NCI-H446 (cell line): ENCODE measurements at places on chromosomes 2 and 18.
A peak's percentile ranks its signal among the peaks of the same experiment; 100 is the strongest.

- DNase-seq: no peak
Measured at GRCh38 chr2:224195925-224196571, 157.0 kb upstream of the SERPINE2 start.

GRCh38 chr2:7419186-7419585 is 502.0 kb downstream of the RNF144A start:
- DNase-seq: no peak

DNA sequence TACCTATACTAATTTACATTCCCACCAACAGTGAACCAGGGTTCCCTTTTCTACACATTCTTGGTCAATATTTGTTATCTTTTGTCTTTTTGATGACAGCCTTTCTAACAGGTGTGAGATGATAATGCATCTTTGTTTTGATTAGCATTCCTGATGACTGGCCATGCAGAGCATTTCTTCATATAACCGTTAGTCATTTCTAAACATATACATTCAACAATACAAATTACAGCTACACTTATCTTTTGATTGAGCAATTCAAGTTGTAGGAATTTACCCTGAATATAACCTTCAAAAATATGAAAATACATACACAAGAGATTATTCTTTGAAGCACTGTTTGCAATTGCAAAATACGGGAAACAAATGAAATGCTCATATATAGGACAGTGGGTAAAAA is 94.9 kb downstream of the TMEM131 start:
- DNase-seq: no peak

DNA sequence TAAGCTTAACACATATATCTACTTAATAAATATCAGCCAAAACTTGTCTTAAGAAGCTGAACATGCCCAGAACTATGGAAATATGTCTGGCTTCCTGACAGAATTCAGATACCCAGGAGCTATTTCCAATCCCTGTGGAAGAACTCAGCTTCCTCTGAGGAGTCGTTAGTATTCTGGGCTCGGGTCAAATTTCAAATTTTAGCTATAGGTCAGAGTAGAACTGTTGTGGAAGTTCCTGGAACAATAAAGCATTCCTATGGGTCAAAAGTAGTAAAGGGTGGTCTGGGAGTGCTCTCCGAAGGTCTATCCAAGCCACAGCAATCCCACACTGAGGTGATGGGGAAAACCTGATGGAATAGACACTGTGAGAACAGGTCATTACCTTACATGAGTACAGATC is 342.7 kb upstream of the CHST9 start:
- DNase-seq: no peak

DNA sequence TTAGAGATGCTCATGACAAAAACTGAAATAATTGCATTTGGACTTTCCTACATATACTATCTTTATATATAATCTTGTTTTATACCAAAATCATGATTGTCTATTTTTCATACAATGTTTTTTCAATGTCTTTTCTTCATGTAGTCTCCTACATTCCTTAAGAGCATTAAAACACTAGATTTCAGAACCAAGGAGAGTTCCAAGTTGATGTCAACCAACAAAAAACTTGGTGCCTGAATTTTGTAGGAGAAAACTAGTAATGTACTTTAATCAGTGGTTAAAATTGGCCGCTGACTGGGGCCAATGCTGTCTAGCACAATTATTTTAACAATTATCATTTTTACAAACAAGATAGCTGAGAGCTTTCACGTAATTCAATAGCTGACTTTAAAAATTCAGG is 678.8 kb downstream of the DCC start:
- no peak for DNase-seq

DNA sequence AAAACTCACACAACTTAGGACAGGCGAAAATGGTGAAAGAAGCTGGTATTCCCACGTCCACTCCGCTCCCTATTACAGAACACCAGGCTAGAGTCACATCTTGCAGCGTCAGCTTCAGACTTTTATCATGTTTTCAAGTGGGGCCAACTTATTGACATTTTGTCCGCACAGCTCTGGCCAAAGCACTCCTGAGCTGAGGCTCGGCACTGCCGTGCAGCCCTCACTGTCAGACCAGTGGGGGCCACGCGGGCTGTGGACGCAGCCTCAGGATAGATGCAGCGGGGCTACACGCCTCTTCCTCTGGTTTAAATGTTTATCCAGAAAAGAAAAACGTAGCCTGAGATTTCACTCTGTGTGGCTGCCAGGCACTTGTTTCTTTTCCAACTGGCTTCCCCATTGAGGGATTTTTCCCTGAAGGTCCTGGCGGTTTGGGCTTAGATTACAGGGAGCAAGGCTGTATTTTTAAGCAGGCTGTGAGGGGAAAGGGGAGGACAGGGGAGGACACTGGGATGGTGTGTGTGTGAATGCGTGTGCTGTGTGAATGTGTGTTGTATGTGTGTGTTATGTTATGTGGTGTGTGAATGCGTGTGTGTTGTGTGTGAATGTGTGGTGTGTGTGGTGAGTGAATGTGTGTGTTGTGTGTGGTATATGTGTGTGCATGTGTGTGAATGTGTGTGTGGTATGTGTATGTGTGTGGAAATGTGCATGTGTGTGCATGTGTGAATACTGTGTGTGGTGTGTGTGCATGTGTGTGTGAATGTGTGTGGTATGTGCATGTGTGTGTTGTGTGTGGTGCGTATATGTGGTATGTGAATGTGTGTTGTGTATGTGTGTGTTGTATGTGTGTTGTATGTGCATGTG is 267.6 kb downstream of the DCDC2C start:
- DNase-seq: no peak

- no peak for DNase-seq
Measured at GRCh38 chr2:179049546-179050311, at the start of gene CCDC141. CCDC141 (minus strand) TSS chr2:179050137; CDS start chr2:179049941, 196 bp downstream.

DNA sequence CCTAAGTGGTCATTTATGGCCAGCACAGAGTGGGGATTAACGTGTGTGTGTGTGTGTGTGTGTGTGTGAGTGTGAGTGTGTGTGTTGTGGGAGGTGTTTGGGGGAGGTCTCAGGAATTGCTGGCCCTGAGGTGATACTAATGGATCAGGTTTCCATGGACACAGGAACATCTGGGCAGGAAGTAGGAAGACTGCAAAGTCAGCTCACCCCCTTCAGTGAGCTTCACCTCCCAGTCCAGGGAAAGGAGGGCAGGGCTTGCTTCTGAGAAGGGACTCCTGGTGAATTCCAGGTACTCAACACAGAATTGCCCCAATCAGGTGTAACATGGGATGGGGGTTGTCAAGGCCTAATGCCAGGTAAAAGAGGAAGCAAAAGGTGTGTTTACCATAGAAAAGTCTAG is 30.3 kb upstream of the IL1R1 start:
- no peak for DNase-seq

DNA sequence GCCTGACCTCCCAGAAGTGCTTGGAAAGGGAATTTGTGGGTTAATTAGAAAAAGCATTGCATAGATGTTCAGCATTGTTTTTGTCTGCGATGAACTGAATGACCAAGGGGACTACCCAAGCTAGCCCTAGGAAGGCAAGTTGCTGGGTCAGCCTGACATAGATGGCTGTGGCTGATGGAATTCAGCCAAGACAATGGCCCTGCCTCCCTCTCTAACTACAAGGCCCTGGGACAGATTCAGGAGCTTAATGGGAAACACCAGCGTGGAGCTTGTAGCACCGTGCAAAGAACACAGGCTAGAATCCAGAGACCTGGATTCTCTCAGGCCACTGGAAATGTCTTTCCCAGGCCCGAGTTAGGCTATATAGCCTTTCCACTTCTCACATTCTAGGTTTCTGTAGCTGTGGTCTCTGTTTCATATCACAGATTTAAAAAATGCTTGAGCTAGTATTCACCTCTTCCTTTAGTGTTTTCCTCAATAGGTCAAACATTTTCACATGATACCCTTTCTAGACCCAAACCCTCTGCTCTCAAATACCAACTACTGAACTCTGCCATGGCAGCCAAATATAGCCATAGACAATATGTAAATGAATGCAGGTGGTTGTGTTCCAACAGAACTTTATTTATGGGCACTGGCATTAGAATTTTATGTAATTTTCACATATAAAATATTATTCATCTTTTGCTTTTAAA is 294.3 kb upstream of the MEX3C start:
- DNase-seq: no peak

GRCh38 chr2:207138627-207139297 is 27.0 kb downstream of the KLF7 start:
- no peak for DNase-seq

GRCh38 chr18:12934454-12935071 is 13.2 kb upstream of the SEH1L start:
- DNase-seq: peak; percentile 77

- DNase-seq: no peak
Measured at GRCh38 chr2:60570251-60570650, 16.8 kb upstream of the BCL11A start.

DNA sequence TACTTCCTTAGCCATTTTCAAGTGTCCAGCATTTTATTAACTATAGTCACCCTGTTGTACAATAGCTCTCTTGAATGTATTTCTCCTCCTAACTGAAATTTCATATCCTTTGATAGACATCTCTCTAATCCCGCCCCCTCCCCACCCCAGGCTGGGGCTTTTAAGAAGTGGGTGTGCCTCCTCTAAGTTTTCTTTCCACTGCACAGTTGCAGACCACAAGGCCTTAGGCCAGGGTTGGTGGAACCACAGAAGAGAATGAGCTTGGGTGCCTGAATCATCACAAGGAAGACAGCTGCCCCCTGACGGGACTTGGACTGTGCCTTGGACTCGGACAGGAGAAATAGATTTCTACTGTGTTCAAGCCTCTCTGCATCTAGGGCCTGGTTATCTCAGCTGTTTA is 193.4 kb downstream of the HAUS1 start:
- no peak for DNase-seq

DNA sequence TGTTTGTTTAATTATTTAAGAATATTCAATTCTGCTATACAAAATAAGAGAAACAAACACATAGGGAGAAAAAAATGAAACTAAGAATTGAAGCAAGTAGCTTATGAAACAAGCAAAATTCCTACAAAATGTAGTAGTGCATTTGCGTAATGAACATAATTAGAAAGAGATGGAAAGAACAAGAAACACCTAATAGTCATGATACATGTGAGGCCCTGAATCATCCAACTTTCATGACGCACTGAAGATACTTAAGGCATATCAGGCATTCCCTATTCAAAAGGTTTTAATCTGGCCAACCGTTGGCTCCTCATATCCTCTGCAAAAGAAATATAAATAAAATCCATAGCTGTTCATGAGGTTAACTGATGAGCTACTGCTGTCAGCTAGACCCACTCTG is 14.5 kb upstream of the NAB1 start:
- no peak for DNase-seq

GRCh38 chr2:240840435-240841060 is 20.5 kb upstream of the KIF1A start:
- DNase-seq: peak; percentile 24

- no peak for DNase-seq
Measured at GRCh38 chr2:80281049-80281448, 23.5 kb downstream of the LRRTM1 start.

GRCh38 chr2:25009954-25010353 is 31.9 kb upstream of the EFR3B start:
- DNase-seq: no peak

GRCh38 chr2:191530618-191531017 is 147.3 kb upstream of the NABP1 start:
- no peak for DNase-seq

DNA sequence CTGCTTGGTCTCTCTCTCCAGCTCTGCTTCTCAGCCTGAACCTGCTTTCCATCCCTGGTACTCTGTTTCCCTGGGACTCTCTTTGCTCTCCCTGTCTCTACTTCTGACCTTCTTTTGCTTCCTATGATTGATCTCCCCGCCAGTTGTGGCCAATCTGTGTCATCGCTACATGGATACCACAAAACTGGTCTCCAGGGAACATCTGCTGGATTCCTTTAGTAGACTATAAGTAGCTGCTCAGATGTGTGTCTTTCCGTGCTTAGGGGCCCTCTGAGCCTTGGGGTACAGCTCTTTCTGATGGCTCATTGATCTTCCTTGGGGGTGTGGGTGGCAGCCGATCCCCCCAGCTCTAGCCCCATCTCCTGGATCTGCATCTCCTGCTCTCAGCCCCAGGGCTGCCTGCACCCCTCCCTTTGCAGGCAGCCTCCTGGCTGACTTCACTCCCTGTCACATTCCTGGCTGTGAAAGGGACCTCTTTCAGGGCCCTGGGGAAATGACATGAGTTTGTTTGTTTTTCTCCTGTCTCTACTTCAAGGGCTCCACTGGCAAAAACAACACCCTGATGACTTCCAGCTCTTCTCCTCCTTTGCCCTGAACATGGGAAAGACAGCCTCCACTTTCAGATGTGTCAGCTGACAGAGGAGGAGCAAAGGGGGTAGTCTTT is 333.7 kb downstream of the CYP26B1 start:
- DNase-seq: no peak

DNA sequence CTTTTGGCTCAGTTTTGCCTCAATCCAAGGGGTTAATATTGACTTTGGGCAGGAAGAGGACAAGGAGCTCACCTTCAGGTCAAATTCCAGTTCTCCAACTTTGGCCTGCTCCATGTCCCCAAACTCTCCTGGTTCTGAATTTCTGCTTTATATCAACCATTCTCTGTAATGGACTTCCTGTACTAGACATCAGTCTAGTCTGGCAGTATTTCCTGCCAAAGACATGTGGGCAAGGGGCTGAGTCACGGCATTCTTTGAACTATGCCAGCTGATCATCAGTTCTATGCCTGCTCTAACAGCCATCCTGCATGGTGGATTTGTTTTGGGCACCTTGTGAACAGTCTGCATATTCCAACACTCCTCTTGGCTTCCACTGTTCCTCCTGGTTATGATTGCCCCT is 199.4 kb downstream of the ZEB2 start:
- peak; percentile 51 for DNase-seq

DNA sequence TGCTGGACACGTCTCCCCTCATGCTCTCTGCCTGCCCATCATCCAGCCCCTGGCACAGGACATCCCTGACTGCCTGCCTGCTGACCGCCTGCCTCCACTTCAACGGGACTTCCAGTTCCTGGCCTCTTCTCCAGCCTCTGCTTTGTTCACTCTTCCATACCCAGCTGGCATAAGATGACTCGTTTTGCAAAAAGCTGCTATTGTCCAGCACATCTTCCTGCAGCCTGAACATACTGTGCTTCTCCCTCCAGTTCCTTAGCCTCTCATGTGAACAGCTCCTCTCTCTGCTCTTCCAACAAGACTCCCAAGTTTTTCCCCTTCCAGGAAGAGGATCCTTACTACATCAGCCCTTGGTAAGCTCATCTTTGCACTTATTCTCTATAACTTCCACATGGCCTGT is 62.4 kb upstream of the SKOR2 start:
- no peak for DNase-seq

DNA sequence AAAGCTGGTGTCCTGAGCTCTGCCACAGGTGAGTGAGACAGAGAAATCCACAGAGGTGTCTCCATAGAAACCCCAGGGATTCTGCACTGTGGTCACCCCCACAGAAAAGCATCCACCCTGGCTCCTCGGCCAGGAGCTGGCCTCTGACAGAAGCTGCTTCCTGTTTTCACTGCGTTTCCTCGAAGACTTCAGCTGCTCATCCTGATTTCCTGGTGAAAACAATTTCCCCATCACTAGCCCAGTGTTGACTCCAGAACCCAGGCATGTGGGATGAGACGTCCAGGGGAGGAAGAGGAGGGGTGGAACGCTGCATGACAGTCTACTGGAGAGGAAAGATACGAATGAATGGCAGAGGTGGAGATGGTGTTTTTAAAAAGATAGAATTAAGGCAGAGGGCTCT is 60.3 kb upstream of the GPR45 start:
- DNase-seq: no peak

GRCh38 chr18:74567822-74568221 is 29.8 kb upstream of the ZNF407 start:
- no peak for DNase-seq
